ENCODE measurements at places on chromosomes 7 and 10. TPM values are rescaled to one million over a fixed set of nuclear protein-coding genes. Genes with fewer than 3 reads are reported as not detected.

Gene C7orf57
- total RNA-seq, result 0.63 TPM

Gene ATRNL1
- 7.1 TPM for total RNA-seq

DNA sequence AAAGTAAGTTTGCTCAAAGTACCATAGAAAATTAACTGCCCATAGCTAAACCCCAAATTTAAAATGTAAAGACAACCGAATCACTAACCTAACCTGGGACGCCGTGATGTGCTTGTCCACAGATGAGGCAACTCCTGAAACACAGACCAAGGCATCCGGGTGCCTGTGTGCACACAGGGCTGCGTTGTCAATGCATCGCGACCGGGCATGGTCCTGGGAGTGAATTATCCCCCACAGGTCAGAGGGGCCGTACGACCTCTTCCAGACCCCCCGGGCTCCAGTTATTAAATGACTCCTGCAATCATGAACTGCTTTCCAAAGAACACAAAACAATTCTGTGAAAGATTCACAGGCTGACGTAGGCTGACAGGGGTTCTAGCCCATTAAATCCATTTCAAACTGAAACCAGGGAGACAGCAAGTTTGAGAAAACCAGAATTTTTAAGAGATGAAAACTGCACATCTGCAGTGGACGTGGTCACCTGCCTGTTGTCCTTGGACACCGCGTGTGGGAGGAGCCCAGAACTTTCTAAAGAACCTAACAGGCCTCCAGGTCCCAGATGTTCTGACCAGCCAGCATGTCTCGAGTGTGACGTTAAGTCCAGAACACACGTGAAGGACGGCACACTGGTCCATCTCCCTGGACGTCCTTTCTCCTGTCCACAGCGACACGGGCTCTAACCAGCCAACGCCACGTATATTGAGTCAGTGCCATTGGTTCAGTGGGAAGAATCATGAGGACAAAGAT lies 297.8 kb downstream of the DNAJB6 start:
- peak; percentile 39 for DNase-seq

GRCh38 chr10:75202321-75203045 lies 8.1 kb upstream of the VDAC2 start:
- no peak for DNase-seq

GRCh38 chr7:93036807-93037206 lies 81.0 kb downstream of the SAMD9 start:
- no peak for DNase-seq

- no peak for DNase-seq
Measured at GRCh38 chr10:51075043-51075872, 971 bp downstream of the PRKG1 start.

- DNase-seq, result peak; percentile 83
Measured at GRCh38 chr10:32961895-32962369, 3.9 kb upstream of the ITGB1 start.

DNA sequence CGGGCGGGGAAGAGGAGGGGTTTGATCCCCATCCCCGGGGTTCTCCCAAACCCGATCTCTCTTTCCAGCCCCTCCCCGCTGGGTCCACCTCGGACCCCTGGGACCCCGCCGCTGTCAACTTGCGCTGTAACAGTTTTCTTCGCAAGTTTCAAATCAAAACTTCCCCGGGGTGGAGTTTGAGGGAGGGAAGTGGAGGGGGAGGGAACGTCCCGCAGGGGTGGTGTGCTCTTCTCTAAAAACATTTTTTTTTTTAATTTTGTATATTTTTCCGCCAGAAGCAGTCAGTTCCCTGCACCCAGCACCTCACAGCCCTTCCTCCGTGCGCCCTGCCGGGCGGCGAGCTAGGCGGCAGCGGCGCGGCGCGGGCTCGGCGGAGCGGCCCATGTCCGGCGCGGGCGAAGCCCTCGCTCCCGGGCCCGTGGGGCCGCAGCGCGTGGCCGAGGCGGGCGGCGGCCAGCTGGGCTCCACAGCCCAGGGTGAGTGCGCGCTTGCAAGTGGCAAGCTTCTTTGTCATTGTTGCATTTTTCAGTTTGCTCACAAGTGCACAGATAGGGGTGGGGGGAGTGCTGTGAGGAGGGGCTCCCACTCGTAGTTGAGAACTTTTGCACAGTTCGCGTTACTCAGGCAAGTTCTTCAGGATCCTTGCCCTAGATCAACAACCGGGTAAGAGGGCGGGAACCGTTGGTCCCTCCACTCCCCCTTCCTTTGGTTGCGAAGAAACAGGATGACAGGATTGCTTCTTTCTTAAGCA lies 933 bp downstream of the MDFIC start:
- DNase-seq, result peak; percentile 66

Gene SDHAF3
- total RNA-seq, result 17.2 TPM

Measured in kidney (tissue), 22 donors.